Coronary artery (tissue), 2 donors: ENCODE measurements at places on chromosomes 16 and 17.

GRCh38 chr16:58252716-58253115 lies 42.1 kb downstream of the PRSS54 start:
- no peak for DNase-seq

- no peak for DNase-seq
These were observed 13.4 kb upstream of the SRSF1 start for GRCh38 chr17:58020401-58020800.

DNA sequence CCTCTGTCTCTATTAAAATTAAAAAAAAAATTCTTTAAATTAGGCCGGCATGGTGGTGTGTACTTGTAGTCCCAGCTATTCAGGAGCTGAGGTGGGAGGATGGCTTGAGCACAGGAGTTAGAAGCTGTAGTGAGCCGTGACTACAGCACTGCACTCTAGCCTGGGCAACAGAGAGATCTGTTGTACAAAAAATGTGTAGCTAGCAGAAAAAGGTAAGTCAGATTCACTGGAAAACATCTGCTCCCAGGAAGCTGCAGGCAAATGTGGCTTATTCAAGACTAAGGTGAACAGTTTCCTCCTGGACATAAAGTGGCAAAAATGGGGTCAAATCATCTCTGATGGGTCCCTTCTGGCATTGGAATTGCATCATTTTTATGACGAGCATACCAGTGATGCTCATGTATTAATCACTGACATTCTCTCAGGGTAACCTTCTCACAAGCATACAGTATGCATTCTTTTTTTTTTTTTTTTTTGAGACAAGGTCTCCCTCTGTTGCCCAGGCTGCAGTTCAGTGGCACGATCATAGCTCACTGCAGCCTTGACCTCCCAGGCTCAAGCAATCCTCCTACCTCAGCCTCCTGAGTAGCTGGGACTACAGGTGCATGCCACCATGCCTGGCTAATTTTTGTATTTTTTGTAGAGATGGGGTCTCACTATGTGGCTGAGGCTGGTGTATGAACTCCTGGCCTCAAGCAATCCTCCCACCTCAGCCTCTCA lies 48.7 kb downstream of the CPPED1 start:
- no peak for DNase-seq

GRCh38 chr17:12257176-12257575 lies 236.5 kb downstream of the MAP2K4 start:
- DNase-seq, result no peak

DNA sequence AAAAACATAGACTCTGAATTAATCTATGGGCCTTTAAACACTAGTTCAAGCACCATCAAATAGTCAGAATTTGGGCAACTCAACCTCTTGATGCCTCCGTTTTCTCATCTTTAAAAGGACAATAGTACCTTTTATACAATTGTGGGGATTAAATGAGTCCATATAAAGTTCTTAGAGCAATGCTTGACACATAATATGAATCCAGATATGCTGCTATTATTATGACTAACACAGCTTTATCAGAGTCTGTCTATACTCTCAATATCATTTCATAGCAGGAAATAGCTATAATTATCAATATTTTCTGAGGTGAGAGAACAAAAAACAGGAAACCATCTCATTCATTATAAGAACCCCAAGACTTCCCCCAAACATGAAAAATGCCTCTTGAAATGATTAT lies 430.5 kb upstream of the XYLT1 start:
- no peak for DNase-seq

GRCh38 chr16:65306300-65306699 lies 184.4 kb upstream of the CDH11 start:
- DNase-seq, result no peak

- DNase-seq, result no peak
These were observed 28.9 kb upstream of the CCL2 start for GRCh38 chr17:34226011-34226743.
